NCI-H1436 (cell line): ENCODE measurements at places on chromosomes 16 and 17.

- no peak for DNase-seq
These were observed 148.5 kb upstream of the WSCD1 start for GRCh38 chr17:5921512-5922282.

DNA sequence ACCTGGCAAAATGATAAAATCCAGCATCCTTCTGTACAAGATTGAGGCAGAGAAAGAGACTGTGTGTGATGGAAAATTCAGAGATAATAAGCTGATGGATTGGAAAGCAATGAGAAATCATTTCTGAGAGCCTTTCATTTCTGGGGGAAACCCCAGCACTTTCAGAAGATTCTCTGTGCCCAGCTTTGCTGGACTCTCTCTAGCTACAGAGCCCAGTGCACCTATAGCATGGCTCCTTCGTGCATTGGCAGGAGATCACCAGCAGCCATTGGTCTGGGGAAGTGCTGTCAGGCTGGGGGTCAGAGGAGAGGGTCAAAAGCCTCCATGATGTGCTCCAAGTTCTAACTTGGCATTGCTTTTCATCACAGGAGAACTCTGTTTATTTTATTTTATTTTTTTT, 259.9 kb downstream of the SOX9 start:
- no peak for DNase-seq

DNA sequence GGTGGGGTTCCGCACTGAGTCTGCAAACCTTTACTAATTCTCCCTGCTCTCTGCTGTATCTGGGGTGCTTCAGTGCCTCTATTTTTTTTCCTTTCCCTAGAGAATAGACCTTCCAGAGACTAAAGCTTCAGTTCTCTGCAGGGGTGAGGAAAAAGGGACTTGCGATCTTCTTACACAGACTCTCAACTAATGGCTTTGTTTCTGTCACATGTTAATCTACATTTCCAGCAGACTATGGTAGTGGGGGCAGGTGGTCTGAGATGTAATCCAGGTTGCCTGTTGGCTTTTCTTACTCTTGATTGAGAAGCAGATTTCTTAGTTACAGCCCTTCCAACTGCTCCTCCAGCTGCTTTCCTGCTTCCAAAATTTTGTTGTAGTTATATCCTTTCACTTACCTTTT, 229.0 kb upstream of the NLRP1 start:
- DNase-seq = no peak

DNA sequence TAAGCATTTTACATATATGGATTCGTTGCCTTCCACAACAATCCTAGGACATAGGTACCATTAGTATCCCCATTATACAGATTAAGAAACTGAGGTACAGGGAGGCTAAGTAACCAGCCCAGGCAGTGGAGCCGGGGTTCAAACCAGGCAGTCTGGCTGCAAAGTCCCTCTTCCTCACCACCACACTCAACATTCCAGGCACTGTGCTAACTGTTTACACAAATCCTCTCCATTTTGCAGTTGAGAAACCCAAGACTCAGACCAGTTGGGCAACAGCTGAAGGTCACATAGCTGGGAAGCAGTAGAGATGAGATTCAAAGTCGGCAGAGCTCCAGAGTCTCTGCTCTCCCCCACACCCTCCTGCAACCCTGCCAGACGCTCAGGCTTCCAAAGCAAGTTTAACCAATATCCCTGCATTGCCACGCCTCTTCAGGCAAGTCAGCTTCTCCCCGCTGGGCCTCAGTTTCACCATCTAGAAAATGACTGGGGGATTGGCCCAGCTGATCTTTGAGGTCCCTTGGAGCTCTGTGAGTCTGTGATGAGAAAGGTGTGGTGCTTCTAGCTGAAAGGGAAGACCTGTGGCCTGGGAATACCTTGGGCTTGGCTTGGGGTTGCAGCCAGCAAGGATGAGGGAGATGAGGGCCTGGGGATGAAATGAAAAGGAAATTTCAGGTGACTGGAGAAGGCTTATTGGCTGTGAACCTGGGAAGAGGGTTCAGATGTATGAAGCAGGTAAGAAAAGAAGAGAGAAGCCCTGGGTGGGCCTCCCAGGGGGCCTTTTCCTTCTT, 14.0 kb downstream of the CCR7 start:
- no peak for DNase-seq

GRCh38 chr17:77316191-77316641, 175.4 kb downstream of the SEC14L1 start:
- no peak for DNase-seq

DNA sequence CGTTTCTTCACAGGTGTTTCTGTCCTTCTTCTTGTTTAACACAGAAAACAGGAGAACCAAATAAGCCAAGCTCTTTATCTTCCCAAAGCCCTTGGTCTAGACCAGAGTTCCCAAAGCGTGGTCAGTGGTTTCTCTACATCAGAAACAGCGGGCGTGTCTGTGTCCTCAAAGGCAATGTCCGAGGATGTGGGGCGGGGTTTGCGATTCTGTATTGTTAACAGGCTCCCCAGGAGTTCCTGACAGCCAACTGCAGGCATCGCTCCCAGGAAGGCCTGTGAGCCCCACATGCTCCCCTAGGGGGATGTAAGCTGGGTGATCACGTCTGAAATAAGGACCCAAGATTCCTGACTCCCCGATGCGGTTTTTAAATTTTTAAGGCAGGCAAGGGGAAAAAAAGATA, 28.4 kb upstream of the SLC25A19 start:
- no peak for DNase-seq

DNA sequence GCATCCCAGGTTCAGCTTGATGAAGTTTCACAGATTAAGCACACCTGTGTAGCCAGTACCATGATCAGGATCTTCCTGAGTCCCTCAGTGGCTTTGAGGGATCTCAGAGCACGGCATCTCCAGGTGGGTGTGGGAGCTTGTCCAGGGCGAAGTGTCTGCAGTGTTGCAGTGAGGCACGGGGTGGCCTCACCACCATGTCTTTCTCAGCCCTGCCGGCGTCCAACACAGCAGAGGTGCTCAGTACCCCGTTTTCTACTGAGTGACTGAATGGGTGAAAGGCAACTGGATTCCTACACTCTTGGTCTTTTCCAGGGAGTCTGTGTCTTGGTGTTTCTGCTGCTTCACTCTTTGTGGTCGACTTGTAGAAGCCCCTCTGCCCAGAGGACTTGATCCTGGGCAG, 63.7 kb downstream of the MPRIP start:
- DNase-seq = no peak

- DNase-seq = no peak
These were observed 820.2 kb downstream of the KCNJ18 start for GRCh38 chr17:22512506-22512905.

DNA sequence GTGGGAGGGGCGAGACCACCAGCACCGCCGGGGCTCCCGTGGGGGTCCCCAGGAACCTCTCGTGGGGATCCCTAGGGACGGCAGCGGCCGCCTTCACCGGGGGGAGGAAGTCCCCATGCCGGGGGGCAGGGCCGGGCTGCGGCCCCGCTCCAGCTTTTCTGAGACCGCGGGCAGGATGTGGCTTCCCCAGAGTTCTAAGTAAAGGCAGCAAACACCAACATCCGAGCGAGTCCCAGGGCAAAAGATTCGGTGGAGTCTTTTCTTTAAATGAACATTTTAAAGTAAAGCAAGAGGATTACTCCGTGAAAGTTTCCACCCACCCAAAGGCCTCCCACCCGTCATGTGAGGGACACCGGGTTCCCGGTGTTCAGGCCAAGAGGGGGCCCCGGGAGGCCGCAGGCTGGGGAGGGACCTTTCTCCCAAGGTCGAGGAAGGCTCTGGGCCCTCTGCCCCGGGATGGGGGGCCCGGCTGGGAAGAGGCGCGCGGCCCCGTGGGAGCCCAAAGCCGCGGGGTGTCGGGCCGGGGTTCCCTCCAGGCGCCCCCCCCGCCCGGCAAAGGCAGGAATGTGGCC, 137.2 kb upstream of the RPH3AL start:
- no peak for DNase-seq

DNA sequence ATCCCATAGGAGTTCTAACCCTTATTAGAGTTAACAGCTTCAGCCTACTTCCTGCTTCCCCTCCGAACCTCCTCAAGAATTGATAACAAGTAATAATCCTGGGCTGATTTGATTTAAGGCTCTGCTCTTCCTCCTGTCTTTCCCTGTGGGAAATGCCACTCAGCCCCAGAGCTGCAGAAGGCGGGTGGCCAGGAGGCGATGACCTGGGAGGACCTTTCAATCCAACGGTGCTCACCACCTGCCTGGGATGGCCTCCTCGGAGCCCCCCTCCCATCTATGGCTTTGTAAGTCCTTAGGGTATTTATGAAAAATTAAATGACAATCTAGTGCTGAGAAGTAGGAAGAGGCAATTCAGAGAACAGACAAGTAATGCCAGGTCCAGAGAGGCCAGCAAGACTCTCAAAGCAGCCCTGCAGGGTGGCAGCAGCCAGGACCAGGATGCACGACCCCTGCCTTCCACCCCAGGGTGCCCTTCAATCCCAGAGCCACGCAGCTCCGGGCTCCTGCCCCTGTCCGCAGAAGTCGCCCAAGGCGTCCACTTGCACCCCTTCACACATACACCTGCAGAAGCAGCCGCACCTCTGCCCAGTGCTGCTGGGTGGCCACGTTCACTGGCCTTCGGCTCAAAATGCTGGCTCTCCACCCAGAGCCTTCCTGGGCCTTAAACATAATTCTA, 34.3 kb downstream of the ABR start:
- no peak for DNase-seq

DNA sequence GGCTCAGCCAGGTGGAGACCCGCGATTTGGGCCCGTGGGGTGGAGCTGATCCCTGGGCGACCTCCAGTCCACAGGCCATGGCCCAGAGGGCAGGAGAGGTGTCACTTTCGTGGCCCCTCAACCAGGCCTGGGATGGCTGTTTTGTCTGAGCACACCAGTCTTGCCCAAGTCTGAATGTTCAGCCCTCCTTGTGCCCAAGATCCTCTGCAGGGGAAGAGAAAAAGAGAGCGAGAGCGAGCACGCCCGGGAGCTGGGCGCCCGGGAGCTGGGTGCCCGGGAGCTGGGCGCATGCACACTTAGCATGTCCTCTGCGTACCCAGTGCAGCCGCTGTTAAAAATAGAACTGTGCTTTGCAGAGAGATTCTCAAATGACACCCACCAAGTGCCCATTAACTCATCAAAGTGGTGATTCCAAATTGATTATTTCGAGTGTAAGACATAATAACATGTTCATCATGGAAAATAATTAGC, 403.3 kb upstream of the TNRC6C start:
- DNase-seq = peak; percentile 78

DNA sequence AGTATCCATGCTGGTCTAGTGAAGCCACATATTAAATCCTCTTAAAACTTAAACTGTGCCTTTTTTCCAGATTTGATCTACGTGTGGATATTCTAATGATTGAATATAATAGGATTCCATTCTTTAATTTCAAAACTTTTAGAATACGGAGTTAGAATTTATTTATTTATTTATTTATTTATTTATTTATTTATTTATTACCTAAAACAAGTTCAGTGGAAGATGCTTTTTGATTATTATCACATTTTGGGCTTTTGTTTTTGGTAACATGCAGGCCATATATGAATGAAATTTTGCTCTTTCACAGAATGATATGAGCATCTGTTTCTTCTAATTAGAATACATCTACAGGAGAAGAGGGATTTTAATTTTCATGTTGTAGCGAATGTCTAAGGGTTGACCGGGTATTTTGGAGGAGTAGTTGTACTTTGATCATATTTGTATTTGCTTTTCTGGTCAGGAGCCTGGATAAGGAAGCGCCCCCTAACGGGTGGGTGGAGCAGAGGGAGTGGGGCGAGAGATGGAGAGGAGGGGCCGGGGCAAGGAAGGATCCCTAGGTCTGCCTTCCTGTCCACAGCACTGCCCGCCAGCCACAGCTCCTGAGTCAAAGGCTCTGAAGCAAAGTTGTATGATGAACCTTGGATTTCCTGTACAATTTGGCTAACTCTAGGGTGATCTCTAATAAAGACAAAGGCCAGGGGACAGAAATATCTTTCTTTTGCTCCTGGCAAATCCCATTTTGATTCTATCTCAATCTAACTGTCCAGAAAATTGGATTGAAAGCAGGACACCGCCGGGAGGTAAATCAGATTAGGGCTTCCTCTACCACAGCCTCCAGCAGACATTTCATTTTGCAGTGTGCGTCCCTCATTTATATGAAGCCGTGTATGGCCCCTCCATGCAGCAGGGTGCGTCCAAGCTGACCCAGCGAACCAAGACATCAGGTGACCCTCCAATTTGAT, 149.1 kb downstream of the PRKCA start:
- no peak for DNase-seq

- DNase-seq = no peak
These were observed 26.2 kb downstream of the MPP2 start for GRCh38 chr17:43881181-43881580.
